ENCODE measurements at places on chromosomes 11 and 22. TPM values are rescaled to one million over a fixed set of nuclear protein-coding genes. Genes with fewer than 3 reads are reported as not detected.

DNA sequence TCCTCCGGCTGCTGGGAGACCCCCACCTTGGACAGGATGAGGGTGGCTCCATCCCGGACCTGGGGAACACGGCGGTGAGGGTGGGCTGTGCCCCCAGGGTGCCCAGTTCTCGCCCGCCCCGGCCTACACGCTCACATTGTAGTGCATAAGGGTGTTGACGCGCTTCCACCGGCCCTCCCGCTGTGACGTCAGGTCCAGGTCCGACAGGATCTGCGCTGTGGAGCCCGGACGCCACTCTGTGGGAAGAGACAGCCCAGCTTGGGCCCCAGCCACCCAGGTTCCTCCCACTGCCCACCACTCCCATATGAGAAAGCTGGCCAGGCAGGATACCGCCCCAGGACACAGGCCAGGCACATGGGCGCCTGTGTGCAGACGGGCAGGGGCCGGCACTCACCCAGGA is 8.3 kb upstream of the MAPK11 start:
- DNase-seq = no peak

DNA sequence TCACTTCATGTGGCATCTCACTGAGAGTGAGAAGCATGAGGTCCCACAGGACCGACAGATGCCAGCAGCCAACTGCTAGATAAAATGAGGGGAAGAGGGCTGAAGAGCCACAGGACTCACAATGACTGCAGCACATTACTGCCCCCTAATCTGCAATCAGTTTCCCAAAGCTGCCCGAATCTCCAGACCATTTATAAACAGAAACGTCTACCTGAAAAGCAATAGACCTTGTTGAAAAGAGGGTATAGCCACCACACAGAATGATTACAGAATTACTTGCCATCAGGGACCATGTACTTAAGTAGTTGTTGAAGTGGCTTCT is 12.4 kb upstream of the TEF start:
- DNase-seq = no peak

- DNase-seq = no peak
Observed at GRCh38 chr11:11046781-11047180, 188.9 kb upstream of the ZBED5 start.

The SLC22A12 gene
- not detected for total RNA-seq

The DGCR6 gene
- 12.3 TPM for total RNA-seq

The AHNAK gene
- total RNA-seq = 18.6 TPM

Data from occipital lobe (tissue), 3 donors.